ENCODE measurements at places on chromosomes 16 and 17. TPM values are rescaled to one million over a fixed set of nuclear protein-coding genes. Genes with fewer than 3 reads are reported as not detected.

MSRB1 gene
- polyA plus RNA-seq, result 44.4 TPM

- no peak for DNase-seq
These were observed 100.6 kb downstream of the WWOX start for GRCh38 chr16:78200023-78200389.

DNA sequence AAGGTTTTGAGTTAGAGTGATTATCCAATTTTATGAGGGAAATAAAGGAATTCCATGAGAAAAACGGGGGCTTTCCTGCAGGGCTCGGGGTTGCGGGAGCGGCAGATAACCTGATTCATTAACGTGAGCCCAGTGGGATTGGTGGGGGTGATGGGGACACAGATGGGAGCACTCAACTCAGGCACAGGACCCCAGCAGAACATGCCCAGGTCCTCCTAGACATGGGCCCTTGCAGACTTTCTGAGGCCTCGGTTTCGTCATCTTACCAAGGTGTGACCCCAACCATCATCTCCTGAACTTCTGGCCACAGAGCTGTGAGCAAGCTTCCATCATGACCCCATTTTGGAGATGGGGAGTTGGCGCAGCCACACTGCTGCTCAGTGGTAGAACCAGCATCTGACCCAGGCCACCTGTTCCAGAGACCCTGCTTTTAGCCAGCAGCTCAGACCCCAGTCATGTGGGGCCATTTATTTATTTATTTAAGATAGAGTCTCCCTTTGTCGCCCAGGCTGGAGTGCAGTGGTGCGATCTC is 22.3 kb downstream of the CARHSP1 start:
- DNase-seq, result no peak

- no peak for DNase-seq
These were observed 91.8 kb downstream of the TMEM132E start for GRCh38 chr17:34671191-34671590.

DNA sequence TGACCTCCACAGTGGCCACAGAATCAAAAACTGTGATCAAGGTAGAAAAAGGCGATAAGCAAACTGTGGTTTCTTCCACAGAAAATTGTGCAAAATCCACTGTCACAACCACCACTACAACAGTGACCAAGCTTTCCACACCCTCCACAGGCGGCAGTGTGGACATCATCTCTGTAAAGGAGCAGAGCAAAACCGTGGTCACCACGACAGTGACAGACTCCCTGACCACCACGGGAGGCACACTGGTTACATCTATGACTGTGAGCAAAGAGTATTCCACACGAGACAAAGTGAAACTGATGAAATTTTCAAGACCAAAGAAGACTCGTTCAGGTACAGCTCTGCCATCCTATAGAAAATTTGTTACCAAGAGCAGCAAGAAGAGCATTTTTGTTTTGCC is 83.6 kb downstream of the C17orf58 start:
- DNase-seq, result no peak
